Mesothelial cell of epicardium (in vitro differentiated cells): ENCODE measurements at places on chromosomes 11 and 22. TPM values are rescaled to one million over a fixed set of nuclear protein-coding genes. Genes with fewer than 3 reads are reported as not detected.

The TMEM191C gene
- total RNA-seq, result 2.0 to 4.4 TPM (median 4.2 TPM) in 3 replicates

GRCh38 chr11:33256813-33257159 lies 395 bp upstream of the HIPK3 start:
- no peak for DNase-seq
- H3K36me3 ChIP-seq, result no peaks in the 10 kb centered on the region
- peak overlapping the region; percentile 98 for H3K27ac ChIP-seq
- peaks cover 25% of the 10 kb centered on the region for H3K4me1 ChIP-seq

The SPDYC gene
- not detected in 3 replicates for total RNA-seq

DNA sequence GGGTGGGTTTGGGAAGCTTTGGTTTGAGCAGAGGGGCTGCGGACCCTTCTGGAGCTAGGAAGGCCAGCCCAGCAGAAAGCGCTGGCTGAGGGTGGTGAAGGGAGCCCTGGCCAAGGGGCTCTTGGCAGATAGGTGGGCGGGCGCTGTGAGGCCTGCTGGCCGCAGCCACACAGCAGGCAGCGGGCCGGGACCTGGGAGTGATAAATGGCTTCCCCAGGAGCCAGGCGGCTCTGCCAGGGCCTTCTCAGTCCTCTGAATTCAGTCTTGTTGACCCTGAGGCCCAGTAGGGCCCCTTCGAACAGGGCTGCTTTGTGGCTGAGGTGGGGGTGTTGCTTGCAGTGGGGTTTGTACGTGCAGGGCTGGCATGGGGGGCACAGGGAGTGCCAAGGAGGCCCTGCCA lies 33.4 kb upstream of the H19 start:
- no peak for DNase-seq
- no peak overlapping the region for H3K27ac ChIP-seq
- H3K4me1 ChIP-seq, result no peaks in the 10 kb centered on the region

- H3K27ac ChIP-seq, result no peak overlapping the region
- no peaks in the 10 kb centered on the region for H3K36me3 ChIP-seq
- no peak for DNase-seq
- no peaks in the 10 kb centered on the region for H3K27me3 ChIP-seq
These were observed 33.0 kb downstream of the CECR2 start for GRCh38 chr22:17402293-17402692.

DNA sequence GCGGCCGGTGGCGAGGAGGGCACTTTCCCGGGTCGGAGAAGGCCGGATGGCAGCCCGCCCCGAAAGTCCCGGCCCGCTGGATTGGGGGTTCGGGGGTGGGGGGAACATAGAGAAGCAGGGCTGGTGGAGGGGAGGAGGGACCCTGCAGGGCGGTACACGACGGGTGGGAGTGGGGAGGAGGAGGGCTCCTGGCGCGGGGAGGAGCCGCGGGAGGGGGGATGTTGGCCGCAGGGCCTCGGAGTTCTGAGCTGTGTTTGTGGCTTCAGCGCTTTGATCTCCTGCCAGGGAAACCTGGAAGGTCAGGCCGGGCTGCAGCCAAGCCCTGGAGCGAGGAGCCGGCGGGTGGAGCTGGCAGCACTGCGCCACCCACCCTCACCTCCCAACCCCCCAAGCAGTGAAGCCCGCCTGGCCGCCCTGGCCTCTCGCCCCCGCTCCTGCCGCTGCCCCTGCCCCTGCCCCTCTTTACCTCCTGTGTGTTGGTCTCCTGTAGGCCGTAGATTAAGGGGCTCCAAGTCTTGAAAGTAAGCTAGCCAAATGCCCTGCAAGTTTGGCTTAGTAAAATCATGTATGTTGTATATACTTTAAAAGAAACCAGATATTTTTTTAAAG lies 30.9 kb downstream of the C22orf31 start:
- H3K27me3 ChIP-seq, result no peaks in the 10 kb centered on the region
- peak overlapping the region; percentile 100 for H3K27ac ChIP-seq
- peaks cover 1% of the 10 kb centered on the region for H3K36me3 ChIP-seq
- H3K4me3 ChIP-seq, result peak overlapping the region; percentile 72
- DNase-seq, result peak; percentile 78
- peaks cover 52% of the 10 kb centered on the region for H3K4me1 ChIP-seq

DNA sequence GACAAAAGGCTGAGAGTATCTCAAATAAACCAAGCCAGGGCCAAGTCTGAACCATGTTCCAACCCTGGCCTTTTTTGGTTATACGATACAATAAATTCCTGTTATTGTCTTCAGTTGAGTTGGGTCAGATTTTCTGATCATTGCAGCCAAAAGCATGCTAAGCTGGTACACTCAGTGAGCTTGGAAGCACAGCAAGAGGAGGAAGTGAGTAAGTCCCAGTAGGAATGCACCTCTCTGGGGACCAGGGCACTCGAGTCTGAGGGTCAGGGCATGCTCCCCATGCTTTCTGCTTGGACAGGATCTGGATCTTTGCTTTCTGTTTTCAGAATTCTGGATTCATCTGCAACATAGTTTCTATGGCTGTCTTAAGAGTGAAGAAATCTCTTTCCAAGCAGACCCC lies 73.1 kb downstream of the TMPRSS5 start:
- no peak overlapping the region for H3K4me3 ChIP-seq
- H3K27ac ChIP-seq, result no peak overlapping the region
- H3K36me3 ChIP-seq, result no peaks in the 10 kb centered on the region
- peaks cover 20% of the 10 kb centered on the region for H3K27me3 ChIP-seq
- DNase-seq, result no peak
- H3K4me1 ChIP-seq, result no peaks in the 10 kb centered on the region

The VWCE gene
- total RNA-seq, result 6.2 to 8.7 TPM (median 8.2 TPM) in 3 replicates

DNA sequence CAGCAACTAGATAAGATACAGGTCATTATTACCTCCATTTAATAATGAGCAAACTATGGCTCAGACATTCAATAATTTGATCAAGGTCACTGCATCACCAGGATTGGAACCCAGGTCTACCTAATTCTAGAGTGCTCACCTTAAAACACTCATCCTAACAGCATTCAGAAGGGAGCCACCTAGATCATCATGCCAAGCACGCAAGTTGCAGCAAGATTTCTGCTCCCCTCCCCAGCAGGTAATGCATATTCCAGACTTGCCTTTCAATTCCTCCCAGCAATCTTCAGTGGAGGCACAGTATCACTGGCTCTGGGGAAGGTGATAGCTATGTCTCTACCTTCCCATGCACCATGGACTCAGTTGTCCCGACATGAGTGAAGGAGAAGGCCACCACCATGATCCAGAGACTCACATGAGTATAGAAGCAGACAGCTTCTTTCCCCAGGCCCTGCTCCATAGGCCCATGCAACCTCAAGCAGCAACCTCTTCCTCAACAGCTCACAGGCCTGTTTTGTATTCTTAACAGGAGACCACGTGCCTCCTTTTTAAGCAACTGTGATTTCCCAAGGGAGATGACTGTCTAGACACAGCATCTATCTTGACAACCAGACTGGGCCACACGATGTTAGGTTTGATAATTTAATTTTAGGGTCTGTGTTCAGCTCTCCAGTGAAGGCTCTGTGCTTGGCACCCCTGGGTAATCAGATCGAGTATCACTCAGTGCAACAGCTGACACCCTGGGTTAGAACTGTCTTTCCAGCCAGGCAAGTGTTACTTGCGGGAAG lies 36.4 kb downstream of the RAB30 start:
- no peak overlapping the region for H3K4me3 ChIP-seq
- no peaks in the 10 kb centered on the region for H3K36me3 ChIP-seq
- H3K4me1 ChIP-seq, result peaks cover 31% of the 10 kb centered on the region

DNA sequence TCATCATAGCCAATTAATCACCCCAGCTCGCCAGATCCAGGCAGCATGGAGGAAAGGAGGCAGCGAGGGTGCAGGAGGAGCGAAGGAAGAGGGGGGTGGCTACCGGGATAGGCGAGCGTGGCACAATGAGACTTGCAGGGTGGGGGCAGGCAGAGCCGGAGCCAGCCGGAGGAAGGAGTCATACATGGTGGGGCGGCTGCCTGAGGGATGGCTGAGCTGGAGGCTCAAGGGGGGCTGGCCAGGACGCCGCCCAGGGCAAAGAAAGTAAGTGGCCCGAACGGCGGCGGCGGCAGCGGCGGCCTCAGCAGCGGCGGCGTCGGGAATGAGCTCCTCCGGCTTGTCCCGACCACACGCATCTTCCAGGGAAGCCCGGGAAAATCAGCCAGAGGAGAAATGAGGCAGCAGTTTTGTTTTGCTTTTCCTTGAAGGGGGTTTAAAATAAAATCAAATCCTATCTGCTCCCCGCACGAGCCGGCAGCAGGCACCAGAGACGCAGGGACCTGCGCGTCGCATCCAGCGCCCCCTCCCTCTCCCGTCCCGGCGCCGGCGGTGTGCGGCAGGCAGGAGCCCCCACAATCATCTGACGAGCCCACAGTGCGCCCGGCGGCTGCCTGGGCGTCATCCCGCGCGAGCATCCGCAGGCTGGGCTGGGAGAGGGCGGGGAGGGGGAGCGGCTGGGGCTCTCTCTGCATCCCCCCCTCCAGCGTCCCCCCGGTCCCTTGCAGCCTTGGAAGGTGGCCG lies 263.6 kb downstream of the CTTN start:
- no peak overlapping the region for H3K27ac ChIP-seq
- no peaks in the 10 kb centered on the region for H3K36me3 ChIP-seq
- H3K4me1 ChIP-seq, result peaks cover 14% of the 10 kb centered on the region
- H3K4me3 ChIP-seq, result peak overlapping the region; percentile 59
- H3K27me3 ChIP-seq, result peaks cover 78% of the 10 kb centered on the region
- DNase-seq, result no peak

DNA sequence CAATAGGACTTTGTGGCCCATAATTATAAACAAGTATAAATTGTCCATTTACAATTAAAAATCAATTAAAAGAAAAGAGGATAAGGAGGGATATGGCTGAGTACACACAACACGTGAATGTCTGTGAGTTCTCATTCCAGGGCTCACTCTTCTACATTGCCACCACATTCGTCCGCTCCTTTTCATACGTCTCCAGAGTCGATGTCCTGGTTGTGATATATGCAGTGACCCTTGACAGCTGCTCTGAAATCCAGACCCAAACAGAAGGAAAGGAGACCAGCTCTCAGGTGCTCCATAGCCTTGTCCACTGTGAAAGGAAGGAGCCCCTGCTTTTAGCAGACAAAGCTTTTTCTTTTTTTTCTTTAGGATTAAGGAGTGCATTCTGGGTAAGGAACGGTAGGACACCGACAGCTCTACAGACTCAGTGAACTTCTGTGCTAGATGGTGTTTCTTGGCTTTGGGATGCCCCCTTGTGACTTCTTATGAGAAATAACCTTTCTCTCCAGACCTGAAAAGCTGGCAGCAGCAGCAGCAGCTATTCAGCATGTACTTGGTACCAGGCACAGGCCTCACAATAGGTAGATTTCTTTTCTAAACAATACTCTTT lies 19.7 kb upstream of the DNAJB13 start:
- H3K36me3 ChIP-seq, result peaks cover 45% of the 10 kb centered on the region
- no peaks in the 10 kb centered on the region for H3K27me3 ChIP-seq
- peak overlapping the region; percentile 72 for H3K27ac ChIP-seq
- DNase-seq, result no peak
- no peaks in the 10 kb centered on the region for H3K4me1 ChIP-seq

- peak within 1 kb of the TSS; percentile 78 for H3K4me3 ChIP-seq
- H3K36me3 ChIP-seq, result no peaks in the 10 kb centered on the region
- H3K4me1 ChIP-seq, result peaks cover 19% of the 10 kb centered on the region
These were observed at the start of gene ST14 for GRCh38 chr11:130159657-130160497. TSS of gene ST14 (plus strand) at chr11:130159782. CDS start at chr11:130159980, 198 bp downstream.

DNA sequence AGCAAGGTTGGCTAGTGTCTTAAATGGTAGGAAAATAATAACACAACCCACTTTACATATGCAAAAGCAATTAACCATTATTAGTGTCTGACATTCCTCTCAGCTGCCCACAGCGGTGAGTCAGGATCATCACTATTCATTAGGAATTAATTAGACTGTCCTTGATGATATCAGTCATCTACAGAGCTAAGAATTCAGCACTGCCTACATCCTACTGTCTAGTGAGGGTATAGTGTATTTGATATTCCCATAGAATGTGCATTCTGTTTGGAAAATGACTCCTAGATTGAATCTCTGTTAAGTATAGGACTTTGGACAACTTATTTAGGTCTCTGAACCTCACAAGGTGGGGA lies 82.2 kb downstream of the TEAD1 start:
- no peaks in the 10 kb centered on the region for H3K36me3 ChIP-seq
- DNase-seq, result no peak
- no peaks in the 10 kb centered on the region for H3K27me3 ChIP-seq
- peak overlapping the region; percentile 62 for H3K27ac ChIP-seq
- no peak overlapping the region for H3K4me3 ChIP-seq

- H3K27me3 ChIP-seq, result peaks cover 7% of the 10 kb centered on the region
- H3K36me3 ChIP-seq, result no peaks in the 10 kb centered on the region
- no peak for DNase-seq
- no peaks in the 10 kb centered on the region for H3K4me1 ChIP-seq
These were observed 24.3 kb upstream of the PPFIA1 start for GRCh38 chr11:70246196-70246595.
